Stimulated activated CD8-positive, alpha-beta memory T cell treated with anti-CD3 and anti-CD28 coated beads, Interleukin-15, amount 100 ng/mL, for 24 hours (primary cell): ENCODE measurements at places on chromosomes 7 and 10.
A peak's percentile ranks its signal among the peaks of the same experiment; 100 is the strongest.

GRCh38 chr7:41097501-41097900 lies 605.4 kb downstream of the INHBA start:
- no peak for DNase-seq

GRCh38 chr10:14318007-14318406 lies 12.7 kb downstream of the FRMD4A start:
- DNase-seq: no peak

DNA sequence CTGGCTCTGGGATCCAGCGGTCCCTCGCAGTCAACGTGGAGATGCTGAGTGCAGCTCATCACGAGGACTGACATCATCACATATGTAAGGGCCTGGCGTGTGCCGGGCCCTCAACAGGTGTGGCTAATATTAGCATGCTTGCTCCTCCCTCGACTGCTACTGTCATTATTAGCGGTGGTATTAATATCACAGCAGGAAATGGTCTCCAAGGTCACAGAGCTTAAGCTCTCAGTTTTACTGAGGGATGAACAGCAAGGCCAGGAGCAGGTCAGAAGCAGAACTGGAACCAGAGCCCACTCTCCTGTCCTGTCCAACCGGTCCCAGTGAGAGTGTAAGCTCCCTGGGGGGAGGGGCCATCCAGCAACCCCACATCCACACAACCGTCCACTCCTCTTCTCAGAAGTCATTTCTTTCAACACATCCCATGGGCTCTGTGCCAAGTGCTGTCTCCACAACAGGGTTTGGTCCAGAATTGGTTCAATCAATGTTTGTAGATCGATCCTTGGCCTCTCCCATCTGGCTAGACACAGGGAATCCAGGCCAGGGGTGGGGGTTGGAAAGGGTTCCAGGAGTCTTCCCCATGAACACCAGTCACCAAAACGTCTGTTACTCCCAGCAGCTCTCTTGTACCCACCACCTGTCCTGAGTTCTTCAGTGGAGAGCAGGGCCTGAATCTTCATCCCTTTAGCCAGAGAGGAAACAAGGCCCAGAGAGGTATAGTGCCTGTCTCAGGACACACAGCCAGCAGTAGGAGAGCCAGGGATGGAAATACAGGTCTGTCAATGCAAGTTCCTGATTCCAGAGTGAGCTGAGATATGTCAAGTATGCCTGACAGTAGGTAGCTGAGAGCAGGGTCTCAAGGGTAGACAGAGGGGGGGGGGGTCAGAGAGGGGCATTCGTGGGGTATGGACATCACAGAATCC lies 45.3 kb upstream of the ZMIZ1 start:
- no peak for DNase-seq

- no peak for DNase-seq
Measured at GRCh38 chr10:4883079-4883739, 57.2 kb downstream of the AKR1E2 start.

GRCh38 chr7:70706204-70706603 lies 425.7 kb upstream of the GALNT17 start:
- no peak for DNase-seq

DNA sequence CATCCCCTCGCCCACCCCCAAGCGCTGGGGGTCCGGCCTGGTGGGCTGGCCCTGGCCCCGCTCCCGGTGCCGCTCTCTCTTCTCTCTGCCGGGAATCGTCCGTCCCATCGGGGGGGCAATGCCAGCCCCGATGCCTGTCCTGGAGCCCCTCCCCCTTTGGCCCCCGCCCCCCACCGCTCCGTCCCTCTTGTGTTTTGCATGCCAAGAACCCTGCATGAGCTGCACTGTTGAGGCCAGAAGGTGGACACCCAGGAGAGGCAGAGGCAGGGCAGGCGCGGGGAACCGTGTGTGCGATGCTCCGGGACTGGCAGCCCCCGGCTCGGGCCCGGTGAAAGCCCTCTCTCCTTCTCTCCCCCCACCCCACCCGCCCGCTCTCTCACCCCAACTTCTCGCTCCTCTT lies 22.1 kb upstream of the HSPB1 start:
- no peak for DNase-seq

- no peak for DNase-seq
Measured at GRCh38 chr10:22006379-22006884, 2.9 kb upstream of the DNAJC1 start.

DNA sequence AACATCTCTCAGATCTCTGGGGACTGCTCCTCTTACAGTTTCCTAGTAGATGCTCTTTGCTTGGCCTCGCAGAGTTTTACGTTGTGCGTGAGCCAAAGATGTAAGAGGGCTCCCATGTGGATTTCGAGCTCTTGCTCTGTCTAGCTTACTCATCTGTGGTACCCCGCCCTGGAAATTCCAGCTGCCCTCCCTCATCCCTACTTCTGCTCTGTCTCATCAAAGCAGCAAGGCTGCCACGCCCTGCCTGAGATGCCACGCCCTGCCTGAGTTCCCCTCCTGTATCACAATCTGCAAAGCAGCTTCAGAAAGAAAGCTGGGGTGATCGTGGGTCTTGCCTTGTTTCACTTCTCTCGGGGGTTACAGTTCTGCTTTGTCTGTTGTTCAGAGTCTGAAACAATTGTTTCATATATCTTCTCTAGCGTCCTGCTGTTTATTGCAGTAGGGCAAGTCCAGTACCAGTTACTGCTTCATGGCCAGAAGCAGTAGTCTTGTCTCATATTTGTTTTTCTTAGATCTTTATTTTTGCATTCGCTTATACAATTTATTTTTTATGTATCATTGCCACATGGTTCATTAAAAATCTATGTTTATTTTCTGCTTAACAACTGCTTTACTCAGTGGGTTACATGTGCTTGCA lies 36.1 kb upstream of the CCNY start:
- DNase-seq: no peak

GRCh38 chr7:41621953-41622831 lies 80.7 kb downstream of the INHBA start:
- DNase-seq: no peak

DNA sequence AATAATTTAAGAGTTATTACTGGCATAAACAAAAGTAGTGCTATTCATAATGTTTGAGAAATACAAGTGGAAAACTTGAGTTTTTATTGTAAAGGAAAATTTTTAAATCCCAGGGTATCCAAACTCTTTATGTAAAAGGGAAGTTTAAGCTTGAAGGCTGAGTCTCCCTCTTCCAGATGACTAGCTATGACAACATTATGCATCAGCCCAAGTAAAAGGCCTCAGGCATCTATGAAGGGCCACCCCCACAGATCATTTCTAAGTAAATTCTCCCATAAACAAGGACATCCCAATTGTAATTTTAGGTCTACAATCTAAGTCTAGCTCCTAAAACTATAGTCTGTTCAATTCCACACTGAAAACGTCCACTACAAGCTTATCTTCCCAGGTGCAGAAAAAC lies 166.2 kb upstream of the STEAP1 start:
- DNase-seq: no peak

DNA sequence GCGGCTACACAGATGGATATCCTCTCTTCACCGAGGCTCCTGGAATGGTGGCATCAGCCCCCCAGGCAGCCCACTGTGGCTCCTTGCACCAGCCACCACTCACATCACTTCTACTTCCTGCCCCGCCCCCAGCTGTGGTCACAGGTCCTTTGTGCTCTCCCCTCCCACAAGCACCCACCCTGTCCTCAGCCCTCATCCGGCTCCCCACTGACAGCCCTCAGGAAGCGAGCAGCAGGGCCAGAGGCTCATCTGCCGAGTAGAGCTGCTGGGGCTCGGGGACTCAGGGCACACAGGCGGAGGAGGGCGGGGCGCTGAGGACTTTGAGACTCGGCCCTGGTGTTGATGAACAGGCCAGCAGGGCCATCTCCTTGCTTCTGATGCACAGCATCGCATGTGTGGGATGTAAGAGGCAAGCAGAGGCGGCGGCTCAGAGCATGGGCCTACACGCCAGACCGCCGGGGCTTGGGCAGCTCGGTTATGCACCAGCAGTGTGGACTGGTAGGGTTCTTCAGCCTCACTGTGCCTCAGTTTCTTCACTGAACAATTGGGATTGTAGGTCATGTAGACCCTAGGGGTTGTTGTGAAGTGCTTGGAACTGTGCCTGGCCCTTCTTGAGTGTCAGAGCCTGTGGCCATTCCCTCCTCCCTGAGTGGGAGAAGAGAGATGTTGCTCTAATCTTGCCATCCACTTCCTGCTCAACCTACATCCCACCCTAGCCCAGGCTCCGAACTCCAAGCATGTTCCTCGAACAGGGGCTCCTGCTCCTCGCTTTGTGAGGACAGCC lies at the start of gene PRF1:
Gene PRF1 (minus strand): TSS at position 77 of the 784 bp plus-strand sequence. CDS start 1,839 bp downstream, outside the sequence.
- DNase-seq: peak; percentile 51

- no peak for DNase-seq
Measured at GRCh38 chr7:24870766-24871165, 109.2 kb downstream of the OSBPL3 start.

- no peak for DNase-seq
Measured at GRCh38 chr7:34031156-34031555, 125.8 kb downstream of the BMPER start.

DNA sequence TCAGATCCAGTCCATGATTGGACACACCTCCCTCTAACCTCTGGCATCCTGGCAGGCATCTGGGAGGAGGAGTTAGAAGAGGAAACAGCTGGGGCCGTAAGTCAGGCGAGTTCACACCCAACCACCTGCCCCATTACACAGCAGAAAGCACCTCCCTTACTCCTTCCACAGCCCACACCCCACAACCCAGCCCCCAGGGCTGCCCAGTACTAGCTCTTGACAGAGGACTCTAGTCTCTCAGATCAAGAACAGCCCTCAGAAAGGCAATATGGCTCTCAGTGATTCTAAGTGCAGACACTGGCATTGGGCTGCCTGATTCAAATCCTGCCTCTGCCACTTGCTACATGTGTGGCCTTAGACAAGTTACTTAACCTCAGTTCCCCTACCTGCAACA lies 34.1 kb downstream of the KCNMA1 start:
- no peak for DNase-seq
